ENCODE measurements at places on chromosomes 1 and 21.

DNA sequence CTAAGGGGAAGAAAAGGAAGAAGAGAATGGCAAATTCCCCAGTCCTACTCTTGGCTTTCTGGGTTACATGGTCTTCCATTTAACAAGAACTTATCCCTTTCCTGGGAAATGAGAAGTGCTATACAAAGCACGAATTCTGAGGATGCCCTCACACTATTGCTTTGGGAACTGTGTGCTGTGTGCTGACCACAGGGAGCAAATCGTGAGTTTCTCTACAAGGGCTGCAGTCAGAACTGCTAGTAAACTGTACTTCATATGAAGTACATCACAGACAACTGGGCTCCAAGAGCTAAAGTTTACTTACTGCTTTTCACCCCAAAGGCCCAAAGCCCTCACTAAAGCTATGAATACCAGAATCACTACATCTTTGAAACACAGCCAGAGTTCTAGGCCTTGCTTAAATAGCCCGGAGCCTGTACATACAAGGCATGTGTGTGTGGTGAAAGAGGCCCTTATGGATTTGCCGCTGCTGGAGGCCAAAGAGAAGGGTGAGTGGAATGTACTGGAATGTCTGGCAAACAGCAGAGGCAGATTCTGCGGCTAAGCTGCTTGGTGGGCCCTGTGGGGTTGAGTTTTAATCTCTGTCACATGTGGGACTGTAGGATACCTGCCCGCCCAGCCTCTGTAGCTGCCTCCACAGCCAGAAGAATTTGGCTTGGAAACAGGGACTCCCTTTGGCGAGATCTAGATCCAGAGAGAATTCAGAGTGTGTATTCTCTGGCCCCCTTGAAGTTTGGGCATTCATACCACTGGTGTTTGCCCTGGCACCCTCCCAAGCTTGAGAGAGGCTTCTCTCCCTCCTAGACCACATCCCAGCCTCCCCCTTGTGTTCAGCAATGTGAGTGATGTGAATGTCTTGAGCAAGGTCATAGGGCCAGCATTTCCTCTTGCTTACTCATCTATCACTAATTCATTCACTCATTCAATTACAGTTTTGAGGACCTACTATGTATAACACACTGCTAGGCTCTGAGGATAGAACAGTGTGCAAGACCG is 21.9 kb upstream of the TRIM67 start:
- no peak for DNase-seq

DNA sequence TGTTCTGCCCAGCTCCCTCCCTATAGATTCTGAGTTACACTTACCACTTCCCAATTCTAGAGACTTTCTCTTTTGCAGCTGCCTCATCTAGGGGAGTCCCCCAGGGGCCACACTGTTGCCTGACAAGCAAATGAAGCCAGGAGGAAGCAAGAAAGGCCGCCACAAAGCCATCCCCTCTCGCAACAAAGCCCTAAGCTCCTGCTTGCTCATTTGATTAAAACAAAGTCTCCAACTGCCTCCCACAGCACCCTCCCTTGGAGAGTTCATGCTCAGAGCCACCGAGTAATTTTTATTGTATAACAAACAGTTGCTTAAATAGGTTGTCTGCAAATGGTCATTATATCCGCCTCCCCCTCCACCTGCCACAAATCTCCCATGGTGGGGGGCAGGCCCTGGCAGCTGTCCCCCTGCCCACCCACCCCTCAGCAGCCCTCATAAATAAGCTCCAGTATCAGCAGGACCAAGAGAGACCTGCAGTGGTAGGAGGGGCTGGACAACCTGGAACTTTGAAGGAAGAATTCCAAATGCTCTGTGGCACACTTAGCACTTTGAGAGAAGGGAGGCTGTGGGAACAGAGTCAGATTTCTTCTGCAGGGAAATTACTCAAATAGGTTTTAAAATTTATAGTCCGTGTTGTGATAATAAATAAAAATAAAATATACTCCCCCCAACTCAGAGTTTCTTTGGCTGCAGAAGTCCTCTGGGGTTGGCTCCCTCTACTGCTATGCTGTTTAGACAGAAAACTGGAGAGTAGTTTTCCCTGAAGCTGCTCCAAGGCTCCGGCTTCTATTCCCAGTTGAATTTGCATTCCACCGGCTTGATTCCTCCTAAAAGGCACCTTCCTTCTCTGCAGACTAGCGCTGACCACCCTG is 237.5 kb downstream of the TTLL7 start:
- DNase-seq: no peak

DNA sequence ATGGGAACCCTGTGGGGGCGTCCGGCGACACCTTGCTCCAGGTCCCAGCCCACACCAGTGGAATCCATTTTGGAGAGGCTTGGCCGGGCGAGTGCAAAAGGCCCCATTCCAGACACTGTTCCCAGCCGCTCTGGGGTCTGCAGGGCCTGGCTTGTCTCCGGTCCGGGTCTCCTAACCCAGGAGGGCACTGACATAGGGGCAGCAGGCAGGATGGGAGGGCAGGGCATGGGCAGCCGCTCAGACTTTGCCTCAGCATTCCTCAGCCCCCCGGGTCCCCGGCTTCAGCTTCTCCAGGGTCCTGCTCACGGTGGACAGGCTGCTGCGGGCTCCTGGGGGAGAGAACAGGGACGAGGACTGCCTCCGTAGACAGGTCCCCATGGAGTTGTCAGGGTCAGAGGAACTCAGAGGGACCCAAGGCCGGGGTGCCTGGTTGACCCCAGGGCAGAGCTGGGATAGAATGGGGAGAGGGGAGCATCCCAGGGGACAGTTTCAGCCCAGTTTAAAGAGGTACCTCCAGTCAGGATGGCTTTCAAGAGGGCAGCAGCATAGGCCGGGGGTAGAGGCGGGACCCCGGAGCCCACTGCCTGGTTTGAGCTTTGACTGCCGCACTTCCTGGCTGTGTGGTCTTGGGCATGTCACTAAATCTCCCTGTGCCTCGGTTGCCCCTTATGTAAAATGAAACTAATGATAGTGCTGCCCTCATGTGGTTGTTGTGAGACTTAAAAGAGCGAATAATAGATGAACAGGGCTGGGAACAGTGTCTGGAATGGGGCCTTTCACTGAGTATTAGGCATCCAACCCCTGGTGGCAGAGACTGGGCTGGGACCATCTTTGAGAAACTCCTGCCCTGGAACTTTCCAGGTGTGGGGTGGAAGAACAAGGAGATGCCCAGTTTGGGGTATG is 3.7 kb downstream of the KNCN start:
- no peak for DNase-seq

GRCh38 chr1:88851303-88852063 is 39.9 kb downstream of the GTF2B start:
- no peak for DNase-seq

GRCh38 chr1:184533915-184534314 is 147.1 kb downstream of the C1orf21 start:
- DNase-seq: no peak

DNA sequence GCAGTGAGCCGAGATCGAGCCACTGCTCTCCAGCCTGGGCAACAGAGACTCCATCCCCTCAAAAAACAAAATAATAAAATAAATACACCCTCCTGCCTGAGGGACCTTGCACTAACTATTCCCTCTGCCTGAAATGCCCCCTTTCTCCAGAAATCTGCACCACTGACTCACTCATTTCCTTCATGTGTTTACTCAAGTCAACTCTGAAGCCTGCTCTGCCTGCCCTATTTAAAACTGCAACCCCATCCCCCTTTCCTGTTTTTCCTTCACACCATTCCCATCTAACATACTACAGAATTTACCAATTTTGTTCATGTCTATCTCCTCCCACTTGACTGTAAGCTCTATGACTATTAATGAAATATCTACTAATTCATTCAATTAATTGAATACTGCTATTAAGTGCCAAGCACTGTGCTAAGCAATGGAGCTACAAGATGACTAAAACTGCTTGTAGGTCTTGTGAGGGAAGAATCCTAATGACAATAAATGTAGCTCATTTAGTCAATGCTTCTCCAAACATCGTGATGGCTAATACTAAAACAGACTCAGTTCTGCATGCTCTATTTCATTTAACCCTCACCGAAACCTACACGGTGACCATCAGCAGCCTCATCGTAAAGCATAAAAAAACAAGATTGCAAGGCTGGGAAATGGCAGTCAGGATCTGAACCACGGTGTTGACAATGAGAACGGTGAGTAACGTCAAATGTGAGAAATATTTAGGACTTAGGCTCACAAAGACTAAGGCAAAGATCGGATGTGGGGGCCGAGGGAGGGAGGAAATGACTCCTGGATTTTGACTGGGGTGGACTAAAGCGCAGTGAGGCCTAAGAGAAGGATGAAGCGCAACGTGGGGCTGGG is 749 bp upstream of the TMEM39B start:
- DNase-seq: no peak

- DNase-seq: peak; percentile 87
Observed at GRCh38 chr1:27527223-27527889, 37.4 kb upstream of the WASF2 start.

GRCh38 chr1:60575326-60575977 is 501.9 kb upstream of the C1orf87 start:
- no peak for DNase-seq

DNA sequence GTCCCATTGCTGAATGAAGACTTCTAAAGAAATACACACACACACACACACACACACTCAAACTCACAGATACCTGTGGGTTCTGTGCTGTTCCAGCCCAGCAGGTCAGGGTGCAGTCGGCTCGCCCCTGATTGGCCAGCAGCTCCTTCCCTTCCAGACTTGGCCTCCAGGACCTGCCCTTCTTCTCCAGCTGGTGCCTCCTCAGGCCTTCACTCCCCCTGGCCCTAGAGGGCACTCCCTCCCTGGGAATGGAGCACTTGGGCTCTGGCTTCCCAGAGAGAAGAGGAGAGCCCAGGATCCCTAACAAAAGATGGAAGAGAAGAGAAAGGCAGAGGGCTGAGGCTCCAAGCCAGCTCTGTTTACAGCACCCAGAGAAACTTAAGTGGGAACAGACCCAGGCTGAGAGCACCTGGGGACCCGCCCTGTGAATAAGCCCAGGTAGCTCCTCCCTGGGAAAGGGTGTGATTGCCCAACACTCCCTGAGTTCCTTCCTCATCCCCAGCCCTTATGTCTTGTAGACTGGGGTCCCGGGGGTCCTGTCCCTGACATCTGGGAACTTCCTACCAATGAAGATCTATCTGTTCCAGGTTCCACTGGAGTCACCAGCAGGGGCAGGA is at the start of gene PGLYRP3:
Gene PGLYRP3, minus strand, starts transcription at position 383 of the 617 bp plus-strand sequence. CDS start 2,287 bp downstream, outside the sequence.
- DNase-seq: no peak

GRCh38 chr1:222750651-222751050 is 13.6 kb downstream of the FAM177B start:
- DNase-seq: no peak

DNA sequence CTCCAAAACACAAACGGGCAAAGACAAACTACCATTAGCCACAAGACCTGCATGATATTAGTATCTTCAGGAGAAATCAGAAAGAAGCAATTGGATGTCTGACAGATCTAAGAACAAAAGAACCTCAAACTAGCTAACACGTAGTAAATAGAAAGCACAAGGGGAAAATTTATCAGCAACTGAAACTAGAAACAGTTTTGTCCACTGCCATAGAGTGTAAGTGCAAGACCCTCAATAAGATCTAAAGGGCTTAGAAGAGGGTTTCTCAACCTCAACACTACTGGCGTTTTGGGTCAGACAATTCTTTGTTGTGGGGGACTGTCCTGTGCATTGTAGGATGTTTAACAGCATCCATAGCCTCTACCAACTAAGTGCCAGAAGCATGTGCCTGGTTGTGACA is 54.0 kb downstream of the KLHL20 start:
- no peak for DNase-seq

DNA sequence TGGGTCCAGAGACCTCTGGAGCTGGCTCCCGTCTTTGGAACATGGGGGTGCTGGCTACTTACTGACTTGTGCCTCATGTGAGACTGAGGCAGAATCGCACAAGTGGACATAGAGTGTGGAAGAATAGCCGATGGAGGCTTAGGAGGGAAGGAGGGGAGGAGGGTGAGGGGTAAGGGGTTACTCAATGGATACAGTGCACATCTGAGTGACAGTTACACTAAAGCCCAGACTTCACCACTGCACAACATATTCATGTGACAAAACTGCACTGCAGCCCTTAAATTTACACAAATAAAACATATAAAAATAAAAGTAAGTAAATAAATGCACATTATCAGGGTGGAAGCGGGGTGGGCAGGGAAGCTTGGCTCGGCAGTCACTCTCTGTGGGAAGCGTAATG is 197.7 kb upstream of the RAB4A start:
- DNase-seq: no peak

GRCh38 chr1:3012456-3013291 is 8.6 kb upstream of the ACTRT2 start:
- DNase-seq: no peak

GRCh38 chr1:20590306-20590777 is 1.4 kb downstream of the CDA start:
- no peak for DNase-seq

GRCh38 chr1:11187931-11188330 is 1.2 kb upstream of the ANGPTL7 start:
- DNase-seq: no peak

DNA sequence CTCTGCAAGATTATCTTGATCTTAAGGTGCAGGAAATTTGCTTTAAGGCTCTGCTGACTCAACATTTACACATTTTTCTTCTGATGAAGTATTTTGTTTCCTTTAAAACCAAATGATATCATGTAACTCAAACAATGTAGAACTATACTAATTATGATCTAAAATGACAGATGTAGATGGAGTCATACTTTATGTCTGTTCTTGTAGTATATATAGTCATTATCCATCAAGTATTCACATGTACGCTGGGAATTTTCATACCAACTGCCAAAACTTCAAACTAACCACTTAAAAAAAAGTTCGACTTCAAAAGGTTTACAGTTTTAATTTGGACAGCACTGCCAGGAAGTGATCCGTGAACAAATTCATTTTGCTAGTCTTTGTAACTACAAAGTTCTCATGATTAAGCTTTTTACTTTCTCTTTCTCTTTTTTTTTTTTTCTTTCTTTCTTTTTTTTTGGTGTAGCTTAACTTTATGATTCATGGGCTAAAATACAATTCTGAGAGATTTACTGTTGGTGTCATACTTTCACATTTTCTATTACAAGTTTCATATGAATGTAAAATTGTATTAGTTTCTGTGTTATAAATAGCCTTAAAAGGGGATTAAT is 509.0 kb upstream of the CXADR start:
- DNase-seq: no peak

DNA sequence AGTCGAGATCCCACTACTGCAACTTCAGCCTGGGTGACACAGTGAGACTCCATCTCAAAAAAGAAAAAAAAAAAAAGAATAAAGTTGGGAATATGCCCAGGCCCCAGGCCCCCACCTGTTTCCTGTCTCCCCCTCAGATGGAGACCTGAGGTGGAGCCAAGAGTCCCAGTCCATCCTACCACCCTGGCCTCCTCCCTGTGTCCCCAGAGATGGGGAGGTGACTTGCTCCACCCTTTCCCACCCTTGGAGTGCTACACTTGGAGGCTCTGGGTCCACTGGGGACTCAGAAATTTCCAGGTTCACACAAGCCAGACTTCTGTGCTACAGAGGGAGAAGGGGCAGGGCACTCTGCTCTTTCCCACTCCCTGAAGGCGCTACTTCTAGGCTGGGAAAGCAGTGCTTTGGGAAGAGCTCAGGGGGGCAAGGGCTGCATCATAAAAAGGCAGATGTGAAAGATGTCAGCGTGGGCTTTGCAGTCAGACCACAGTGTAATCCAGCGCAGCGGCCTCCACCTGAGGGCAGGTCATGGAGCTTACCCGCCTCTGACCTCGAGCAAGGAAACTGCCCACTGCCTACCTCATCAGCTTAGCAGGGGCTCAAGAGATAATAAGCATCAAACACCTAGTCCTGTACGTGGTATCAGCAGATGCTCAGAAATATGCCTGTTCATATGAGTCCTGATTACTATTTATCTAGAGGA is 13.4 kb downstream of the TMEM63A start:
- no peak for DNase-seq

GRCh38 chr1:75316230-75316629 is 182.0 kb downstream of the LHX8 start:
- no peak for DNase-seq

- DNase-seq: no peak
Observed at GRCh38 chr21:20617130-20617529, 381.1 kb upstream of the NCAM2 start.
